ENCODE measurements at places on chromosomes 6 and 20.

DNA sequence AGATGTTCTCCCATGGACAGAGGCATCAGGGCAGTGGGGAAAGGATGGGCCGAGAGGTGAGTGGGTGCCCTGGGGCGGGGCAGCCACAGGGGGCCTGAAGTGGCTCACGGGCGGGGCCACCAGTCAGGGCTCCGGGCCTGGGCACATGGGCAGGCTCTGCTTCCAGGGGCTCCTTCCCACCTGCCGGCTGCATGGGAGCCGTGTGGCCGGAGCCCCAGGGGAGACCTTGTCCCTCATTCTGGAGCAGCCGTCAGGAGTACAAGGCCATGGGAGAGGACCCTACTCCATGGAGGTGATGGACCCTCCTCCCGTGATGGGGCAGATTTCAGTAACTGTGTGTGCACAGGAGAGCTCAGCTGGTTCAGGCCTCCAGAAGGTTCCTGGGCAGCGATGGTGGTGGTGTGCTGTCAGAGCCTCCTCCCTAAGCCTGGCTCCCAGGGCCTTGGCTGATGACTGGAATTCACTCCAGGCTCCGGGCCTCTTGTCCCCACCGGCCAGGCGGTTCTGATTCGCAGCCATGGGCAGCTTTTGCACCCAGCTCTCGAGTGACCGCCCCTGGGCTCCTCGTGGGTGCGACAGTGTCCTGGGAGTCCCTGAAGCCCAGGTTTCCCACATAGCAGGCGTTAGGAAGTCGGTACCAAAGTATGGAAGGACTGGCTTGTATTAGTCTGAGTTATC is 6.2 kb downstream of the SLCO4A1 start:
- DNase-seq, result no peak

GRCh38 chr6:2733324-2733723 is 17.4 kb downstream of the MYLK4 start:
- DNase-seq, result no peak

DNA sequence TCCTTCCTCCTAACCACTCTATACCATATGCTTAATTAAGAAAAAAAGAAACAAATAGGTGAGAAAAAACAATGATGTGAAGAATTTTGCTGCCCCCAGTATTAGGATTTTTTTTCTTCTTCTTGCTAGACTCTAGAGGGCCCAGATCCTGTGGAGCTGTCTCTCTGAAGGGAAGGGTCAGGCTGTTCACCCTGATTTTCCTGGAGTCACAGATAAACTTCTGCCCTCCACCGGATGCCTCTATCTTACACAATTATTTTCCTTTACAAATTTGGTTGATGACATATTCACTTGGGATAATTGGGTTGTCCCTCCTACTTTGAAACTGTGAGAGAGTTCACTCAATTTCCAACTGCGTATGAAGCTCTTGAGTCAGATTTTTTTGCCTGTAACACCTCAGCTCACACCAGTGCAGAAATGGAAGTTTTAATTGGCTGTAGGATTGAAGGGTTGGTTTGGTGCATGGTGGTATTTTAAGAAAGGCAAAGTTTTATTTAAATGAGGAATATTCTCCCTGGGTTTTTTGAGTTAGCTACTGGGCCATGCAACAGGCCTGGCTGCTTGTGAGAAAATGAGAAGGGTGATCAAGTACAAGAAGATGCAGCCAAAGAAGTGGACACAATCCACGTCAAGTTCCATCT is 73.7 kb upstream of the ESR1 start:
- no peak for DNase-seq

- DNase-seq, result no peak
These were observed 60.9 kb upstream of the TAGAP start for GRCh38 chr6:159105716-159106115.

- no peak for DNase-seq
These were observed 429.4 kb downstream of the TFAP2A start for GRCh38 chr6:9985481-9985880.

- no peak for DNase-seq
These were observed 357.5 kb upstream of the JAG1 start for GRCh38 chr20:11031300-11031699.

DNA sequence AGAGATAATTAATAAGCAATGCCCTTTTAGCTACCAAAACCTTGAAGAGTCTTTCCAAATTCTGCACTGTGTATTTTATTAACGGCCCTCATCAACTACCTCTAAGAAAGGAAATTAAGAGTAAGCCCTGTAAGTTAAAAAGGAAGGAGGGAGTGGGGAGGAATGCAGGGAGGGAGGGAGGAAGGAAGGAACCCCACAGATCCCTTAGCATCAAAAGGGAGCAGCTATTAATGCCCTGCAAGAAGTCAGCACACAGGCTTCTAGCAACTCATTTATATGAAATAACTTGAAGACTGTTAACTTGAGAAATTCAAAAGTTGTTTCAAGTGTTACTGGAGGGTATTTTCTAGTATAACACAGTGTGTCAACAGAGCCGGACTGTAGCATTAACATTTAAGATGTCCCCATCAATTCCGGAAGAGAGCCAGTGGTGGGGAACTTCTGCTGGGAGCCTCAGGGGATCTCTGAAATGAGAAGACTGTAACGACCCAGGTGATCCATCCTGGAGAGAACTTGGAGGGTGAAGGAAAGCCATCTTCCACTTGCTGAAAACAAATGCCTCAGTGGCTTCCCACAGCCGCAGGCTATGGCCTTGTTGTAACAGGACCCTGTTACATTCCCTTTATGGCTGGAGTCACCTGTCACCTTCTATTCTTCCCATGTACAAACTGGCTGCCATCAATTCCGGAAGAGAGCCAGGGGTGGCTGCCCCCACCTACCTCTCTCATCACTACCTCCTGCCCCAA is 33.2 kb downstream of the SLC22A23 start:
- DNase-seq, result no peak

GRCh38 chr6:154479351-154479769 is 31.1 kb downstream of the CNKSR3 start:
- no peak for DNase-seq

- no peak for DNase-seq
These were observed 525 bp upstream of the MAK start for GRCh38 chr6:10838794-10839333.

DNA sequence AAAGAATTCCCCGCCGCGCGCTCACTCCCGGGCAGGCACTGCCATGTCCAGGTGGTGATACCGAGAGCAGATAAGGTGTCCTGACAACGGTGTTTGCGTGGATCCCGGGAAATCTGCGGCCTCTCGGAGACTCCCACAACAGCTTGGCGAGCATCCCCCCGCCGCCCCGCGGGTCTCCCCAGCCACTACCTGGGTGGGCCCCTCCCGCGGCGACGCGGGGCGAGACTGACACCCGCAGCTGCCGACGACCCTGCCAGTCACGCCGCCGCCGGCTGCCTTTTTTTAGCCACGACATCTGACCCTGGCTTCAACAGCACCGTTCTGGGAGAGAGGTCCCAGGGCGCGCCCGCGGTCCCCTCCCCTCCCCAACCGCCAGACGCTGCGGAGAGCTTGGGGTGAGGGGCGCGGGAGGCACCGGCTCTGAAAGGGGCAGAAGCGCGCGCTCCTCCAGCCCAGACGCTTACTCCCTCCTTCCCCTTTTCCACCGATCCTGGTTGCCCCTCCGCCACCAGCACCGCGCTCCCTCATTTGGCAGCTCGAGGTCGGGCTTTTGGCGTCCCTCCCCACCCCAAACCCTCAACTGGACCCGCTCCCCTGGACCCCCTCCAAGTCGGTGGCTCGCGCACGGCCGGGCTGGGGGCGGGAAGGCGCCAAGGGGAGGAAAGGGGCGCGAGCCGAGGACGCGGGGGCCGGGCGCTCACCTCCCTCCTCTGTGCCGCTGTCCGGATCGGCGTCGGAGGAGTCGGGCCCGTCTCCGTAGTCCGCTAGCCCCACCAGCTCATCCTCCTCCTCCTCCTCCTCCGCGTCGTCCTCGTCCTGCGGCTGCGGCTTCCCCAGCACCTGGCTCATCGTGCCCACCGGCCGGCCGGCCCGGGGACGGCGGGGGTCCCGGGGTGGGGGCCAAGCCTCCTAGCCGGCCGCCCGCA is 665 bp downstream of the RRAGD start:
- DNase-seq, result no peak

- no peak for DNase-seq
These were observed 2.0 kb downstream of the LAMA5 start for GRCh38 chr20:62364911-62365736.

GRCh38 chr20:62768551-62769287 is 27.6 kb upstream of the MRGBP start:
- no peak for DNase-seq

- DNase-seq, result no peak
These were observed 78.1 kb downstream of the UNC5CL start for GRCh38 chr6:40960742-40961430.

DNA sequence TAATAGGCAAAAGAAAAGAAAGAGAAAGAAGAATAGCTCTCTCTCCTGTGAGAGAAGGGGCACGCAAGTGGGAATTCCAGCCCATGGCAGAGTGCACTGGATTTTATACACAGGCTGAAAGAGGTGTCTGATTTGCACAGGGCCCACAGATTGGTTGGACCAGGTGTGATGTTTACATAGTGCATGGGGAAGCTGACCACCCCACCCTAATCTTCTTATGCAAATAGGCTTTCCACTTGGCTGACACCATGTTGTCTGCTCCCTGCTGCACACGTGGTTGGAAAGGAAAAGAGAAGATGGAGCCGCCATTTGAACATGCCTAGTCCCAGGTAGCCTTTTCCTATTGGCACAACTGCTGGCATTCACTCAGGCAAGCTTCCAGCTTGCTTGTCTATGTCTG is 20.2 kb downstream of the MICA start:
- no peak for DNase-seq

- no peak for DNase-seq
These were observed 624 bp upstream of the NPEPL1 start for GRCh38 chr20:58691773-58692578.
